ENCODE measurements at places on chromosomes 2 and 18. TPM values are rescaled to one million over a fixed set of nuclear protein-coding genes. Genes with fewer than 3 reads are reported as not detected.

- no peak overlapping the region for H3K4me3 ChIP-seq
- H3K4me1 ChIP-seq = no peaks in the 10 kb centered on the region
- H3K27me3 ChIP-seq = no peaks in the 10 kb centered on the region
- no peak for DNase-seq
- H3K36me3 ChIP-seq = no peaks in the 10 kb centered on the region
Measured at GRCh38 chr2:228507231-228507824, 325.8 kb upstream of the SPHKAP start.

The NT5C1B gene
- not detected for total RNA-seq

GRCh38 chr18:9244376-9244775, 90.2 kb upstream of the TWSG1 start:
- no peaks in the 10 kb centered on the region for H3K27me3 ChIP-seq
- no peak overlapping the region for H3K27ac ChIP-seq
- no peak overlapping the region for H3K4me3 ChIP-seq
- no peak for DNase-seq
- peaks cover 26% of the 10 kb centered on the region for H3K36me3 ChIP-seq

DNA sequence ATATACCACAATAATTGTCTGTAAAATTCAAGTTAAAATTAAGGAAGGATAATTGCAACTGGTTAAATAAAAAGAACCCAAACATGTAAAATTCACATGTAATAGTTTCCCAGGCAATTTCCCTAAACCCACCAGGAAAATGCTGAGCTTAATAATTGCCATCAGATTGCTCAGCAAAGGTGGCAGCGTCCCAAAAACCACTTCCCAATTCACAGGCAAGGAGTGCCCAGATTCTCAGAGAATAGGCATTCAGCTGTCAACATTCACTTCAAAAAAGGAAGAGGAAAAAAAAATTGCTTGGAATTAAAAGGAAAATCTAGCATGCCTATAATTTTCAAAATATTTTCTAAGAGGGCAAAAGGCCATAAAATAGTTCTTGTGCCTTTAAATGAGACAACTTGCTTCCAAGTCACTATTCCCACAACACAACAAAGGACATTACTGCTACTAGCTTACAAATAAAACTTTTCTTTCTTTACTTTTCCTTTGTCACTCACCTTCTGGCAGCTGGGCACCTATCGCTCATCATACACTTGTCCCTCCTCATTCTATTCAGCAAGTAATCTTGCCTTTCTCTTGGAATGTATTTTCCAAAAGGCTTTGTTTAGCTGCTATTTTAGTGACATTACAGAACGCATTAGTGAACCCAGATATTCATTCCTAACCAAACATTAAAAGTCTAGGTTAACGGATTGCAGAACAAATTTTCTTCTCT, 15.2 kb downstream of the SRBD1 start:
- no peak overlapping the region for H3K27ac ChIP-seq
- no peaks in the 10 kb centered on the region for H3K27me3 ChIP-seq
- H3K4me1 ChIP-seq = peaks cover 14% of the 10 kb centered on the region

DNA sequence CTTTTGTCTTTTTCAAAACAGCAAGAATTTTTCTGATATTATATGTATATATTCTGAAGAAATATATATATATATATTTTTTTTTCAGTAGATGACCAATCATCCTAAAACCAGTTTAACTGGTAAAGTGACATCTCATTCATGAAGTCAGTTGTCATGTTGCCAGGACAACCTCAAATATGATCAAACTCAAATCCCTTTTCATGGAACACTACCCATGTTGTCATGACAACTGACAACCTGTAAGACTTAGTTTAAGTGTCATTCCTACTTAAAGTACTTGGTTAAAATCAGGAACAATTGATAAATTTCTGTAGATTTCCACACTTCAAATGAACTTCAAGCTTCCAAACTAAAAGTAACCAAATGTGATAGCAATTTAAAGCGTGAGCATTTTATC, 101.8 kb upstream of the ERBB4 start:
- no peak overlapping the region for H3K4me3 ChIP-seq
- no peaks in the 10 kb centered on the region for H3K36me3 ChIP-seq
- H3K4me1 ChIP-seq = no peaks in the 10 kb centered on the region
- no peaks in the 10 kb centered on the region for H3K27me3 ChIP-seq
- DNase-seq = no peak

GRCh38 chr2:133972786-133973185, 281.1 kb upstream of the MGAT5 start:
- no peaks in the 10 kb centered on the region for H3K4me1 ChIP-seq
- H3K27ac ChIP-seq = no peak overlapping the region
- H3K4me3 ChIP-seq = no peak overlapping the region
- H3K36me3 ChIP-seq = no peaks in the 10 kb centered on the region

DNA sequence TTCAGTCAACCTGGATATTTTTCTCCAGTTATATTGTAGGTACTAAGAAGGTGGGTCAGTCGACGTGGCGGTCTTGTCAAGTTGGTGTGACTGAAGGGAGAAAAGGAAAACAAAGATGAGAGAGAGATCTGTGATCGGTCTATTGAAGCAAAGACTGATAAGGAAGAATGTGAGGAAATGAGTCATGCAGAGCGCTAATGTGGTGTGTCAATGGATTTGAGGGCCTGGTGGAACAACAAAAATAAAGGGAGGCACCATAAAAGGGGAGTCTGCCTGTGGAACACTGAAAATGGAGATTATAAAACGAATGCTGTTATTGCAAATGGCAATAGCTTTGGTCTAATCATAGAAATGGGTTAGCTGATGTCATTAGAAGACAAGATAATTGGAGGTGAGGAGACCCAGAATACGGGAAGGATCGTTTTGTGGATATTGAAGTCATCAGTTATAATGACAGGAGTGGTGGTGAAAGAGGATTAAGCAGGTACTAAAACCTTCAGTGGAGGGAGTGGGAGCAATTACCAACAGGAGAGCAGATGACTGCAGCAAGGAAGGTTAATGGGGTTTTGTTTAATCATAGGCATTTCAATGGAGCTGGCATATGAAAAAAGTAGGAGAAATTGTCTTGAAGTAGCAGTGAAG, 599.1 kb upstream of the FSHR start:
- H3K4me3 ChIP-seq = no peak overlapping the region
- DNase-seq = no peak
- no peaks in the 10 kb centered on the region for H3K36me3 ChIP-seq
- H3K4me1 ChIP-seq = no peaks in the 10 kb centered on the region
- no peak overlapping the region for H3K27ac ChIP-seq

The RPRM gene
- total RNA-seq = 0.27 TPM

The CFAP210 gene
- total RNA-seq = 0.95 TPM

GRCh38 chr18:58341916-58342315, 287.0 kb downstream of the ALPK2 start:
- H3K27ac ChIP-seq = no peak overlapping the region
- no peak overlapping the region for H3K4me3 ChIP-seq
- H3K36me3 ChIP-seq = peaks cover 56% of the 10 kb centered on the region
- H3K4me1 ChIP-seq = peaks cover 17% of the 10 kb centered on the region

GRCh38 chr2:164782323-164782722, 59.3 kb downstream of the COBLL1 start:
- no peak for DNase-seq
- H3K36me3 ChIP-seq = no peaks in the 10 kb centered on the region
- H3K27ac ChIP-seq = peak overlapping the region; percentile 13
- no peak overlapping the region for H3K4me3 ChIP-seq
- H3K4me1 ChIP-seq = peaks cover 59% of the 10 kb centered on the region
- no peaks in the 10 kb centered on the region for H3K27me3 ChIP-seq

DNA sequence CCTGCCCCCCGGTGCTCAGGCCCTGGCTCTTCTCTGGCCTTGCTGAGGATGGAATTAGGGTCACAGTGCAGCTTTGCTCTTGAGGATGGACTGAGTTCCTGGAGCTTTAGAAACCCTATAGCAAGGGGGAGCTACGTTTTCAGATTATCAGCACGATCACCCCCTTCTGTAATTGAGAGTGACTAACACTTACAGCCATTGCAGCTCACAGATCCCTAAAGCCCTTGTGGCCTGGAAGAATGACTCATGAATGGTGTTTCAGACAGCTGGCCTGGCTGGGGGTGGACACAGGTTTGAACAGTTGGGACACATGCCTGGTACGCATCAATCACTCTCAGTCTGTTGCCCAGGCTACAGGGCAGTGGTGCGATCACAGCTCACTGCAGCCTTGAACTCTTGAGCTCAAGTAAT, 79.7 kb upstream of the IGFBP5 start:
- H3K27me3 ChIP-seq = no peaks in the 10 kb centered on the region
- no peak overlapping the region for H3K4me3 ChIP-seq
- H3K36me3 ChIP-seq = no peaks in the 10 kb centered on the region
- H3K4me1 ChIP-seq = no peaks in the 10 kb centered on the region
- peak overlapping the region; percentile 31 for H3K27ac ChIP-seq

Measured in lower lobe of right lung (tissue), 2 donors.